ENCODE measurements at places on chromosomes 1 and 21. TPM values are rescaled to one million over a fixed set of nuclear protein-coding genes. Genes with fewer than 3 reads are reported as not detected.

Gene CRNN
- total RNA-seq, result not detected

Gene RBM11
- 4.6 TPM for total RNA-seq

Gene SLC35F3
- 1.1 TPM for total RNA-seq

Gene KLF18
- total RNA-seq, result not detected

Gene GPR37L1
- total RNA-seq, result 0.04 TPM

Gene SNIP1
- total RNA-seq, result 18.3 TPM

Measured in kidney epithelial cell (primary cell).